ENCODE measurements at places on chromosomes 12 and 14.

- no peak for DNase-seq
These were observed 7.4 kb downstream of the PARP2 start for GRCh38 chr14:20350860-20351259.

DNA sequence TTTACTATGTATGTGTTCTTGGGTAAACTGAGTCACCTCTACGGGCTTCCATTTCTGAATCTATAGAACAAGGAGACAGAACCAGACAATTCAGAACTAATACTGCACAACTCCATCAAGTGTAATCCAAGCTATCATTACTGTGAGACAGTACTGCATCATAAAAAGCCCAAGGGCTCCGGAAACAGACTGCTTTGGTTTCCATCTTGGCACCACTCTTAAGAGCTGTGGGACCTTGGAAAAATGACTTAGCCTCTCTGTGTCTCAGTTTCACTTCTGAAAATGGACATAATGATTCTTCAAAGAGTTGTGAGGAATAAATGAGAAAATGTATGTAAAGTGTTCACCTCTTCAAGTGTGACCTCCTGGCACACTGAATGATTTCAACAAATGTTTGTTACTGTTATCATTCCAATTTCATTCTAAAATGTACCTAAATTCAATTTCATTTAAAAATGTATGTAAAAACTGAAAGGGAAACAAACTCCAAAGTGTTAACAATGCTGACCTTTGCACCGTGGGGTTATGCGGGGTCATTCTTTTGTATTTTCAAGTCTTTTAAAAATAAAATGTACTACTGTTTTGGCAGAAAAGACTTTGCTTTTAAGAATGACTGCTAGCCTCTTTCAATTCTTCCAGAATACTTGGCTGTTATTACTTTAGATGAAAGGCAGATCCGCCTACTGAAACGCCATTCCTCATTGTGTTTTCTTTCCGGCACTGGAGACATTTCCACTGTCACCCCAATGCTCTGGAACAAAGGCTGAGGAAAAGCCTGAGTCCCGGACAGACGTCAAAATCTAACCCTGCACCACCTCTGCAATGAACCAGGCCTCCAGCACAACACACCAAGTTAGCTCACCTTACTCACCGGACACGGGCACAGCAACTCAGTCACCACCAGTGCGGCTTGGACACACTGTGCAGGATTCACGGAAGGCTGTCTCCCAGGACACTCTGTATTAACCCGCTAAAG lies 62.8 kb downstream of the TMCC3 start:
- no peak for DNase-seq

DNA sequence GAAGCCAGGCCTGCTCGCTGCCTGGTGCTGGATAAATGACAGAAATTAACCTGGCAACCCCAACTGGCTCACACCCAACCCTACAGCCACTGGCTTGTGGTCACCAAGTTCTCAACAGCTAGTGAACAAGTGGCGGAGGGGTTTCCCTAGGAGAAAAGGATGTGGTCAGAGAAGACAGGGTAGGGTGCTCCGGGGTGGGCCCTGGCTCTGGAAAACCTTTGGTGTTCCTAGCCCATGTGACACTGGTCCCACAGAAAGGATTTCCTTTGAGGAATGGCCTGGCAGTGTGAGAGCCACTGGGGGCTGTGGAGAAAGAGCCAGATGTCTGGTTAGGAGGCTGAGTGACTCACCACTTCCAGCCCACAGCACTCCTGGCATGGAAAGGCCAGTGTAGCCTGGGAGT lies 8.7 kb downstream of the SYNE3 start:
- DNase-seq, result no peak

- no peak for DNase-seq
These were observed 89.6 kb downstream of the SCARB1 start for GRCh38 chr12:124774054-124774461.

GRCh38 chr12:38120438-38120837 lies 196.1 kb upstream of the ALG10B start:
- DNase-seq, result no peak

DNA sequence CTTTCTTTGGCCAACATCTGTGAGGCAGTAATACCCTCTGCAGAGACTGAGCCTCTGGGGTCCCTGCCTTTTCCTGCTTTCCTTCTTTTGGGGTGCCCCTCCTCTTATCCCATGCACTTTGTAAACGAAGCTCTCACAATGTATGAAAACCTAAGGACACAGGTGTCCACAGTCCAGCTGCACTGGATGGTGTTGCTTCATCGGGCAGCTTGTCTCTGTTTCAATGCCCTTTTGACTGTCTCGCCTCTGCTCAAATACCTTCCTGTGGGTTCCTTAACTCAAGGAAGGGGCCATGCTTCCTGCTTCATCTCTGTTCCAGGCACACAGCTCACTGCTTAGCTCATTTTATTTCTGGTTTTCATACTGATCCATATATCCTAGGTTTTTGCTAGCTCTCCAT lies 6.4 kb downstream of the C1RL start:
- no peak for DNase-seq

GRCh38 chr14:103142721-103143302 lies 19.6 kb downstream of the TNFAIP2 start:
- DNase-seq, result no peak

GRCh38 chr12:127681151-127681754 lies 585.7 kb upstream of the TMEM132C start:
- DNase-seq, result no peak

DNA sequence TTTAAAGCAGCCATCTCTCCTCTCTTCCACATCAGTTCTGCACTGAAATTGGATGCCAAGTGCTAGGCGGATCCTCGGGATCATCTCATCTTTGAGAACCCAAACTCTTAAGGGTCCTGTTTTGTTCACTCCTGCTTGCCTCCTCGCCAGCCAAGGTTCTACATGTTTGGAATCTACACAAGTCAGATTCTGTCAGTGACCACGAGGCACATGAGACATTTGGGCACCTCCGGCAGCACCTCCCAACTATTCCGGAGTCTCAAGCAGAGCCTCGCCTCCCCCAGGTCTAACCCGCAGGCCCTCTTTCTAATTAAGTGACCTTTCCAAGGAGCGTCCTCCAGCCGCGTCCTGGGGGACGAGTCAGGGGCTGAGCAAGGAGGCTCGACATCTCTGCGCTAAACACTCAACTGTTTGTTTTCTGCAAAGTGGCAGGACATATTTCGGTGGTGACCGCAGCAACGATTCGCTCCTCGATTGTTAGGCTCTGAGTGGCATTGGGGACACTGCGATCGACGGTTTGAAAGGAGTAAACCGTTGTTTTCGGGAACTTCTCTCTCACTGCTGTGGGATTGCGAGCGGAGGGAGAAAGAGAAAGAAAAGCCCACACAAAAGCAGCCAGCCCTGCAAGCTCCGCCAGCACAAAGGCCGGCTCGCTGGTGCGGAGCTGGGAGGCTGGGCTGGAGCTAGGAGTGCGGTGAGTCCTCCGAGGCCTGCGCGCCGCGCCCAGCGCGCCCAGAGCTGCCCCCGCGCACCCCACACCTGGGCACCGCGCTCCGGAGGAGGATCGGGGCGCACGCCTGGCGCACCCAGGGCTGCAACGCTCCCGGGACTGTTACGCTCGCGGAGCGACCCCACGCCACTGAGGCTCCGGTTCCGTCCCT lies 640 bp downstream of the ARMH4 start:
- no peak for DNase-seq

- DNase-seq, result no peak
These were observed 120.2 kb downstream of the SLC16A7 start for GRCh38 chr12:59716043-59716442.

GRCh38 chr14:76121089-76121748 lies 30.5 kb upstream of the GPATCH2L start:
- no peak for DNase-seq

GRCh38 chr12:100473050-100473715 lies 483 bp upstream of the NR1H4 start:
- no peak for DNase-seq

- DNase-seq, result no peak
These were observed 31.5 kb upstream of the ANO6 start for GRCh38 chr12:45184147-45184963.

DNA sequence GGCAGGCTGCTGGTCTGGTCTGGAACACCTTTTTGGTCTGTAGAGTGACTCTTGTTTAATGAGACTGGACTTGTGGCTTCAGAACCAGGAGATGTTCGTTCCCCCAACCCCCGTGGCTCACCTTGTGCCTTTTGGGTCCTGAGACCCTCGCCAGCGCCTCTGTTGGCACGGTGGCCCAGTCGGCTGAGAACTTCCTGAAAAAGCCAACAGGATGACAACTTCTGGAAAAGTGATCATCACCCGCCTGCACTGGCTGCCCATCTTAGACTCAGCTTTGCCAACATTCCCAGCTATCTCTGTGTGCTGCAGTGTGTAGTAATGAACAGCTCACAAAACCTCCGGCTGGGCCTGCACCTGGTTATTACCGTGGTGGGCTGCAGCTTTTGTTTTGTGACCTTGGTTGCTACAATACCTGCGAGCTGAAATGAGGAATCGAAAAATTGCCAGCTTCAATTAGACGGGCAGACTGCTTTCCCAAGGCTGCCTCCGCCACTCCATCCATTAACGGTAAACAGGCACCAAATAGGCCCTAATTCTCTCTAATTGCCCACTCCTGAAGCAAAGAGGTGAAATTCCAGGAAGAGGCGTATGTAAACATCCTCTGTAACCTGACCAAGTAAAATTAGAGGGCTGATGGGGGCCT lies 16.0 kb downstream of the MEG3 start:
- peak; percentile 84 for DNase-seq

- peak; percentile 68 for DNase-seq
These were observed 33.8 kb downstream of the SYT1 start for GRCh38 chr12:78898416-78898815.

DNA sequence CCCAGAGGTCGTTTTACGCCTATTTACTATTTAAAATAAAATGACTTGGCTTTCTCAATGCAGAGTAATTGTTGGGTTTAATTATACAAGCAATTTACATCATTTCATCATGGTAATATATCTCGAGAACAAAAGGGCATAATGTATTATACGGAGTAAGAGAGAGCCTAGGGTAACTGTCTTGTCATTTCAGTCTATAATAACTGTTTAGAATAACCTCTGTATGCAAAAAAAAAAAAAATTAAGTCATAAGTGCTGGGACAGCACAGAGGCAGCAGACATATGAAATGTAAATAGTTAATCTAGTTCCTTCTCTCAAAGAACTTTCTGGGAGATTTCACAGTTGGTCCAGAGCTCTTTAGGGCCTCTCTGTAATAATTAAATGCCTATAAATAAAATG lies 284.9 kb downstream of the TMTC2 start:
- DNase-seq, result no peak

DNA sequence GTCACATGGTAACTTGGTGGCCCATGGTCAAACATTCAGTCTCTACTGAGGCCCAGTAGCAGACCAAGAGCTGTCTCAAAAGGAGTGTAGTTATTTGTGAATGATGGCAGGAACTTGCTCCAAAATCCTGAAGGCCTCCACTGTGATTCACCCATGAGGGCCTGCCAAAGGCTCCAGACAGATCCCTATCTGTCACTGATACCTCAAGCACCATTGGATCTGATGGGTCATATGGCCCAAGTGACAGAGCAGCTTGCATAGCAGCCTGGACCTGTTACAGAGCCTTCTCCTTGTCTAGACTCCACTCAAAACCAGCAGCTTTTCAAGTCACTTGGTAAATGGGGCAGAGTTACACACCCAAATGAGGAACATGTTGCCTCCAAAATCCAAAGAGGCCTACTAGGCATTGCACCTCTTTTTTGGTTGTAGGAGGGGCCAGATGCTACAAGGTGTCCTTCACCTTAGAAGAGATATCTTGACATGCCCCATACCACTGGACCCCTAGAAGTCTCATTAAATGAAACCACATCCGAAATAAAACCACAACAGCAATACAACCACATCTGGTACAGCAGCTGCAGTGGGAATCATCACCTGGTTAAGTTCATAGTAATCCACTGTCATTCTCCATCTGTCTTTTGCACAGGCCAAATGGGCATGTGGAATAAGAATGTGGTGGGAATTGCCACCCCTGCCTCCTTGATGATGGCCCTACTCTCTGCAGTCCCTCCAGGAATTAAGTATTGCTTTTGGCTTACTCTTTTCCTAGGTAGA lies 150.4 kb upstream of the MAX start:
- no peak for DNase-seq

- peak; percentile 48 for DNase-seq
These were observed 34.6 kb downstream of the NOC4L start for GRCh38 chr12:132178801-132179401.

- DNase-seq, result no peak
These were observed 2.6 kb upstream of the PRKD1 start for GRCh38 chr14:29930283-29930682.

DNA sequence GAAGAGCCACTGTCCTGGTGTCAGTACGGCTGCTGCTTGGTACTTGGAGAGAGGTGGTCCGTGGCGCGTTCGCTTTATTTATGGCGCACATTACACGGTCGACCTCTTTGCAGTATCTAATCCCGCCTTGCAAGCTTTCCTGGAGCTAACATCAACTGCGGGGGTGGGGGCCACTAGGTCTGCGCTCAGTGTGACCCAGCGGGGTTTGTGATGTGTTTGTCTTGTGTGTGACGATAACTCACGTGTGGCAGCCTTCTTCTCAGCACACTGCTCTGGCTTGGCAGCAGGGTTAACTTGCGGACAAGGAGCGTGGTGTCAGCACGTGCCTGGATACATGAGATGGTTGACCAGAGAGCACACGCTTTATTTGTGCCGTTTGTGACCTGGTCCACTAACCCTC lies 122.2 kb upstream of the RTL1 start:
- DNase-seq, result no peak

DNA sequence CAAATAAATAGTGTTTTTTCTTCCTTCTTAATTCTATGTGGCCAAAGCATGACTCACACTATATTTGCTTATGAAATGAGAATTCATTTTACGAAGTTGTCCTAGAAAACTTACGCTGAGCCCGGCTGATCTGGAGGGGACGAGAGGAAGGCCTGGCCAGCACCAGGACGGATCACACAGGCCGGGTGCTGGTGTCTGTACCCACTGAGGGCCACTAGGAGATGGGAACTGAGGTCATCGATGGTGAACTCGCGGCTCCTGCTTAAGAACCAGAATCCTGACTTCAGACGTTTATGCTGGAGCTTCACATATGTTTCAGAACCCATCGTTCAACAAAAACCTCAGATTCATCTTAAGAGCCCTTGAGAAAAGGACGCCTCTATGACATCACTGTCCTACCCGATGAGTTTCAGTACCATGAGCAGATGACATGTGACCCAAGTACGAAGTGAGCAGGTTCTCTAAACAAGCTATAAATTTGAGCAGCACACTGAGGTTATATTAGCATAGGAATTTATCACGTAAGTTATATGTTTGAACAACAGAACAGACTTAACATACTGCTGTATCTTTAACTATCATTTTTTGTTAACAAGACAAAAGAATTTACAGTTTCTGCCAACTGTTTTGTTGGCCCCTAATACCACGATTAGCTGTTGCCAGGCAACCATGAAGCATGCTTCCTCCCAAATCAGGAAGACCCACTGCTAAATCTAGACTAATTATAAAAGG lies 111.9 kb downstream of the FOXN3 start:
- DNase-seq, result no peak

DNA sequence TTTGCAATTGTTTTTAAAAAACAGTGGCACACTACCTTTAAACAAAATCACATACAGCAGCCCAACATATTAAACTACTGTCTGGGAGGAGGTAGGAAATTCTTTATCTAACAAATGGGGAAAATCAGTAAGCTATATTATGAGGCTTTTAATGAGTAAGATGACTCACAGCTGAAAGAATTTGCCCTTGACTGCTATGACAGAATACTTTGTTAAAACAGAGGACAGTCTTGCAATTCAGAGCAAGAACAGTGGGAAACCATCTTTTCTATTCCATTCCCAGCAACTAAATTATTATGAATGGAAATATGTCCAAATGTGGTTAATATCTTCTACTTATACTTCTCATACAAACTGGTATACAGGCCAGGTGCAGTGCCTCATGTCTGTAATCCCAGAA lies 49.2 kb upstream of the SGPP1 start:
- no peak for DNase-seq

Data from COR-L47 (cell line).